ENCODE measurements at places on chromosomes 7 and 10.

- no peak for DNase-seq
Measured at GRCh38 chr7:6338551-6339274, 66.3 kb upstream of the CYTH3 start.

DNA sequence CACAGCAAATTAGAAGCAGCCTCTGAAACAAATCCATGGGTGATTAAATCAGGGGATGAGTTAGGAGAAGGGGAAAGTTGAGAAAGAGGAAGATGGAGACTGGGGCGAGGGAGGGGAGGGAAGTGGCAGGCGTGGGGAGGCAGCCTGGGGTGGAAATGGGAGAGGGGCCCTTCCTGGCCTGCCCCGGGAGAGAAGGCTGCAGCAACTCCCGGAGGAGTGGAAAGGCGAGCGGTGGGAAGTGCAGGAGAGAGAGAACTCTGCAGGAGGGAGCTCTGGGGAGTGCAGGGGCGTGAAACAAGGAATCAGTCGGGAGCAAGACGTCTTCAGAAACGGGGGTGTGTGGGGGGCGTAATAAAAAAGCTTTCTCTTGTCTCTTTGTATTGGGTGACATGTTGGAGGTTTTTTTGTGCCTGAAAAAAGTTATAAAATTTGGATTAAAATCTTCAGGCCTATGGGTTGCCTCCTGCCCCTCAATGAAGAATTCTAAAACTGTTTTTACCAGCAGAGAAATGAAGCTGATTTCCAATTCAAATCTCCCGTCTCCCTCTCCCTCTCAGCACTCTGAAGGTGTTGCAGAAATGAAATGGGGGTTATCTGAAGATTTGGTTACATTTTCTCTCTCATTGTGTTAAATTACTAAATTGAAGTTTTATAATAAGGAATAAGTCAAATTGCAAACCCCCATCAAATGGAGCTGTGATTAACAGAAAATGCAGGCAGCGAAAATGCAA, 4.7 kb upstream of the UNCX start:
- DNase-seq, result no peak

DNA sequence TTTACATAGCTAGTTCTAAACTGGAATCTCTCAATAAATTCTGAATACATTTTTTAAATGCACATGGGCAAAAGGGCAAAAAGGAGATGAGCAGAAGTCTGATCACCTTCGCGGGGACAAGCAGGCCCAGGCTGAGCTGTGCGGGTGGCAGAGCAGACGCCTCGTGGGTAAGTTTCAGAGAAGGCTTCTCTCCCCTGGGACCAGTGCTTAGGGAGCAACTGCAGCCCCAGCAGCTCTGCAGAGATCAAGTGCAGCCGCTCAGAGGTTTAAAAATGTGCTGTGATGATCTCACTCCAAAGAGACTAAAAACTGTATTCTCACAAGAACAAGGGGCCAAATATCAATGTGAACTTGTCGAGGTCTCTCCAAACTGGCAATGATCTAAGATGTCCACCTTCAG, 264.3 kb upstream of the RNF32 start:
- no peak for DNase-seq

- no peak for DNase-seq
Measured at GRCh38 chr10:99329304-99329553, at the start of gene CNNM1. Gene CNNM1 (plus strand): TSS chr10:99329356. CDS start chr10:99329388, 32 bp downstream.

DNA sequence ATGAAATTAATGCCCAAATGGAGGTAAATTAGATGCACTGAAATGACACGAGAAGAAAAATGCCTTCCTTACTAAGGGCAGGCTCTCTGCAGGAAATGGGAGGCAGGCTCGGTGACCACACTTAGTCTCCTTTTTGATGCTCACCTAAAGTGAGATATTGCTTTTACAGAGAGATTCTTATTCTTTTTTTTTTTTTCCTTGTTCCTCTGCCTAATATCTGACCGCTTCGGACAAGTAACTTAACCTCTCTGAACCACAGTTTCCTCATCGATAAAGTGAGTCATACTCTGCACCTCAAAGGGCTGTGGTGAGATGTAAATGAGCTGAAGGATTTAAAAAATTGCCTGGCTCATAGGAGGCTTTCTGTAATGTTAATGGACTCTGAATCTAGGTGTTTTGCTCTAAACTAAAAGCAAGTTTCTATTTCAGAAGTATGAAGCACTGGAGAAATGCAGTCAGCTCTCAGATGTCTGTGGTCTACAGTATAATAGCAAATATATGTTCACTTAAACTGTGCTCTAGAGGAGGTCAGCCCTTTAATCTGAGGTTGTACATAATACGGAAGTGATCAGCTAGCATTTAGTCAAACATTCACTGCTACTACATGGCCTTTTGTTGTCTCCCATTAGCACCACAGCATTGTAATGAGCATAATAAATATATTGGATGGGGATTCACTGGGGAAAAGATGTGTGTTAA, 23.2 kb downstream of the NKX2-3 start:
- peak; percentile 21 for DNase-seq

DNA sequence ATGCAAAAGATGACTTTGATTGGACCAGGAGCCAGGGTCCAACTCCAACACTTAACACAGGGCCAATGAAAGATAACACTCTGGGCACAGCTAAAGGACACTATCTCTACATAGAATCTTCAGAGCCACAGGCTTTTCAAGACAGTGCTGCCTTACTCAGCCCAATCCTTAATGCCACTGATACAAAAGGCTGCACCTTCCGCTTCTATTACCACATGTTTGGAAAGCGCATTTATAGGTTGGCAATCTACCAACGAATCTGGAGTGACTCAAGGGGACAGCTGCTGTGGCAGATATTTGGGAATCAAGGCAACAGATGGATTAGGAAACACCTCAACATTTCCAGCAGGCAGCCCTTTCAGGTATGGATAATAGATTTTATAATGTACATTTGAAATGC, 160.7 kb downstream of the MALRD1 start:
- DNase-seq, result no peak

DNA sequence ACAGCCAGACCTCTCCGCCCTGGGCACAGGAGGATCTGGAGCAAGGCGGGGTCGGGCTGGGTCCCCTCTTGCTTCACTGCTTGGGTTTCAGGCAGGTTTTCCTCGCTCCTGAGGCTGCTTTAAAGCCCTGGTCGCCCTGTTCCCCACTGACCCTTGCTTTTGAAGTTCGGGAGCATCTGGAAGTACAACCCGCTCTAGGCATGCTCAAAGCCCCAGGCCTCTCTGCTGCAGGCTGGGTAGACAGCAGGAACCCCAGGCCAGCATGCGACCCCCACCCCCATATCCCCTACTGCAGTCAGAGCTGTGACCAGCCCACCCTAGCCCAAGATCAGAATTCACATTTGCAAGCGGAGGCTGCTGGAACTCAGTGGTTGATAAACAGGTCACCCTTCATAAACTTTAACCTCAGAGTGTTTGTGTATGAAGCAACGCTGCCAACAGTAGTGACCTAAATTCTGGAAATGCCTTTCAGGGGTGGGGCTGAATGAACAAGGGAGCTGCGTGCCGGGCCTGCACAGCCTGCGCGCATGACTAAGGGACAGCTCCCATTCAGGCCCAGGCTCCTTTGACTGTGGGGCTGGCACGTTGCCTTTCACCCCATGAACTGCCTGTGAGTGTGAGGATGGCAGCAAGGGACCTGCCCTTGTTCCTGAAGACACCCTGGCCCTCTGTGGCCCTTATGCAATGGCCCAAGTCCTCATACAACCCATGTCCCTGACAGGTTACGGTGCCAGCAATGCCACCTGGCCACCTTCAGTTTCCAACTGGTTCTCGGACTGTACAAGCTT, 52.5 kb downstream of the PROSER2 start:
- DNase-seq, result no peak

GRCh38 chr7:132709971-132710567, 133.8 kb upstream of the PLXNA4 start:
- peak; percentile 21 for DNase-seq

- DNase-seq, result no peak
Measured at GRCh38 chr10:50536617-50537240, 87.0 kb downstream of the SGMS1 start.

DNA sequence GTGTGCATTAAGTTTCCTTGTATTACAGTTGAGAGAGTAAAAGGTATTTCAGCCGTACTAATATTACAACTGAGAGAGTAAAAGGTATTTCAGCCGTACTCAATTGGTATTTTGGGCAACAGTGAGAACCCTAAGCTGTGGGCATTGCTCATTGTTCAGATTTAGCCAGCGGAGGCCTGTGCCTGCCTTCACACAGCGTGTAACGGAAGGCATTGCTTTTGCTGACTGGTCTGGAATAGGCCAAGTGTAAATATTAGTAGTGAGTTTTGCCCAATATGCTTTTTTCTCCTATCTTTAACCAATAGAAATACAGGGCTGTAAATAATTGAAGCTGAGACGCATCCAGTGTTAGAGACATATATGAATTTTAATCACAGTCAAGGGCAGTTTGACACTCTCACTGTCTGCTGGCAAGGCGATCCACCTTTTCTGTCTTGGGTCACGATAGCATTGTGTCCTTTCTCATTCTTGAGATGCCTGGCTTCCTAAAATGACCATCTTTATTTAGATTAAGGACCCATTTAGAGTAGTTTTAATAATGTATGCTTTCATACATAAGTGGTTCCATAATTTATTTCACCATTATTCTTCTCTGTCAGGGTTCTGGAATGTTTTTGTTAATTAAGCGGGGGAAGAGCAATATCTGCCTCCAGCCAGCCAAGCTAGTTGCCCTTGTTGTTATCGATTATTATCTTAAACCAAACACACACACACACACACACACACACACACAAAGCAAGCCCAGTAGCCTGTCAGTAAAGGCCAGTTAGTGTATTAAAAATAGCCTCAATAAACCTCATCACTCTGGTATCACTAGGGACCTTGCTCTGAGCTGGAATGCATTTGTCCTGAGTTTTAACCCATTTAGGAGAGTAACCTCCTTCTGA, 130.7 kb downstream of the CELF2 start:
- no peak for DNase-seq

DNA sequence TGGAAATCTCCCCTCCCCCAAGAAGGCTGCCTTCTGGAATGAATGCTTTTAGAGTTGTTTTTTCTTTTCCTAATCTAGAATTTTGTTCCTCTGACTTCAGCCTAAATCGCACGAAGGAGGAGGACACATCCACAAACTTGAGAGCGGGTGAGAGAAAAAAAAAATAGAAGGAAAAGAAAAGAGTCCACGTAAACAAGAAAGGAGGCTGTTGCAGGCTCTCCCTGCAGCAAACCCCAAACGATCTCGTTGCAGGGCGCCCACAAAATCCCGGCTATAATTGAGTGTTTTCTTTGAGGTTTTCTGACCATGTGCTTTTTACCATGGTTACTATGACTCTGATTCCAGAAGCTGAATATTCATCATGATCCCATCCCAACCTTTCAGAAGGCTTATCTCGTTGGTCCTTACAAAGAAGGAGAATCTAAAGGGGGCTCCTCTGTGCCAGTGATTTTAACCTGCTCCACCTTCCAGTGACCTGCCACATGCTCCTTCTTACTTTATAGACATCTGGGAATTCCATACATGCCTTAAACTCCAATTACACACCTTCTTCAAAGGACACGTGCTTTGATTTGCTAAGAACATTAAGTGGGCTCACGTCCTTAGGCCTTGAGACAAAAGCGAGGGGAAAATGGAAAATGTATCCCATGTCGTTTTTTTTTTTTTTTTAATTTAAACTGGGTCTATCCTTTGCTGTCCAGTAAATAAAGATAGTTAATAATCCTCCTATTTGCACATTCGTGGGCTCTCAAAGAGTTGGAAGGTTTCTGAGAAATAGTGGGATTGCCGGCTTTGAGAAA, 5.8 kb downstream of the TWIST1 start:
- DNase-seq, result no peak

All from CD4-positive, alpha-beta T cell treated with Interleukin-4 for 4 hours (primary cell).